ENCODE measurements at places on chromosomes 2 and 18. TPM values are rescaled to one million over a fixed set of nuclear protein-coding genes. Genes with fewer than 3 reads are reported as not detected.

- no peak overlapping the region for H3K27ac ChIP-seq
- DNase-seq = no peak
- H3K4me1 ChIP-seq = no peaks in the 10 kb centered on the region
- H3K4me3 ChIP-seq = no peak overlapping the region
Measured at GRCh38 chr2:1156531-1156930, 205.9 kb downstream of the SNTG2 start.

DNA sequence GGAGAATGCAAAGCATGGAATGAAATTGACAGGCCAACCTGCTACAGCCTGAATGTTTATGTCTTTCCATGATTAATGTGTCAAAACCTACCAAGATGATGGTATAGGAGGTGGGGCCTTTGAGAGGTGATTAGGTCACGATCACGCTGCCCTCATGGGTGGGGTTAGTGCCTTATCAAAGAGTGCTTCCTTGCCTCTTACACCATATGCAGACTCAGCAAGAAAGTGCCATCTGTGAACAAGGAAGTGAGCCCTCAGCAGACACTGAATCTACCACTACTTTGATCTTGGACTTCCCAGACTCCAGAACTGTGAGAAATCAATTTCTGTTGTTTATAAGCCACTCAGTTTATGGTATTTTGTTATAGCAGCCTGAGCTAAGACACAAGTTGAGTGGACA lies 147.5 kb upstream of the BCL2L11 start:
- H3K36me3 ChIP-seq = no peaks in the 10 kb centered on the region
- no peak overlapping the region for H3K27ac ChIP-seq
- peaks cover 48% of the 10 kb centered on the region for H3K27me3 ChIP-seq
- no peak overlapping the region for H3K4me3 ChIP-seq

Gene KLHL29
- total RNA-seq = 3.3 TPM

DNA sequence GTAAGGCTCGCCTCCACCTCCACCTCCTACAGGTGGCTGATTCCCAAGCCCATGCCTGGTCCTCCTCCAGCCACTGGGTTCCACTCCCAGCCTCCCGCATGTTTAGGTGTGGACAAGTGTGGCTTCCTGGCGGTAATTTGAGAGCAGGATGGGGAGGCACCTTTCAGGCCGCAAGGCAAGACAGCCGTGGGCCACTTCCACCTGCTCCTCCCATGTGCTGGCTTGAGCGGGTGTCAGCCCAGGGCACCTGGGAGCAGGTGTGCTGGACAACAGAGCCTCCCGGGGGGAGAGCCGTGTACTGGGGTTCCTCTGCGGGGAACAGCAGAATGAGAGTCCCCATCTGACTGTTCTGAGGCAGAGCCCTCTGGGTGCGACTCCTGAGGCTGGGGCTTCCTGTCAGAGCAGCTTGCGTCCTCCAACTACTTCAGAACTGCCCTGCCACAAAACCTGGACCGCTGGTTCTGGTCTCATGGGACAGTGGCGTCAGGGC lies 83.9 kb downstream of the TPO start:
- H3K27me3 ChIP-seq = peaks cover 4% of the 10 kb centered on the region
- H3K27ac ChIP-seq = no peak overlapping the region
- H3K36me3 ChIP-seq = no peaks in the 10 kb centered on the region
- no peak overlapping the region for H3K4me3 ChIP-seq
- H3K4me1 ChIP-seq = no peaks in the 10 kb centered on the region

DNA sequence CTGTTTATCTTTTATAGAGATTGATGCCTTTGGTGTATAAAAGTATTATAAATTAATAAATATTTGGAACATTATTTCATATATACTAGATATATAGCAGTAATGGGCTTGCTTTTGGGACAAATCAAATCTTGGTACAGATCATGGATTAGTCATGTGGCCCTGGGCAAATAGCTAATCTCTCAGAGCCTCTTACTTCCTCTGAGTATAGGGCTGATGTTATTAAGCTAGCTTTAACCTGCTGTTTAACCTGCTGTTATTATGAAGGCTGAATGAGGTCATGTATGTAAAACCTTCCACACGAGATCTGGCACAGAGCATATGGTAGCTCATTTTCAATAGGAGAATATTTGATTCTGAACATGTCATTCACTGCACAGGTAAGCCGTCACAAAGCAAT lies 5.7 kb downstream of the ITGB6 start:
- no peak overlapping the region for H3K27ac ChIP-seq
- DNase-seq = no peak
- no peaks in the 10 kb centered on the region for H3K4me1 ChIP-seq
- H3K4me3 ChIP-seq = no peak overlapping the region
- peaks cover 4% of the 10 kb centered on the region for H3K27me3 ChIP-seq

- no peak for DNase-seq
- H3K36me3 ChIP-seq = peaks cover 32% of the 10 kb centered on the region
- H3K27ac ChIP-seq = no peak overlapping the region
- H3K27me3 ChIP-seq = no peaks in the 10 kb centered on the region
- peaks cover 10% of the 10 kb centered on the region for H3K4me1 ChIP-seq
- no peak overlapping the region for H3K4me3 ChIP-seq
Measured at GRCh38 chr2:160286551-160286950, 86.5 kb upstream of the ITGB6 start.

GRCh38 chr18:33914399-33914798 lies 310.3 kb downstream of the NOL4 start:
- no peak overlapping the region for H3K4me3 ChIP-seq
- H3K27ac ChIP-seq = no peak overlapping the region
- no peak for DNase-seq
- H3K27me3 ChIP-seq = no peaks in the 10 kb centered on the region
- no peaks in the 10 kb centered on the region for H3K36me3 ChIP-seq
